Activated T-helper 1 cell treated with anti-CD3 and anti-CD28 coated beads, Interleukin-12 subunit alpha, Interleukin-12 subunit beta, Interleukin-2, Interleukin-4 antibody, amounts not matched to agents 30 ng/mL and 10 ng/mL and 1 ng/mL, durations not matched to agents 14 hours and 24 hours and 36 hours (primary cell): ENCODE measurements at places on chromosomes 16 and 17.

- peaks cover 13% of the 10 kb centered on the region for H3K36me3 ChIP-seq
- peaks cover 70% of the 10 kb centered on the region for H3K4me1 ChIP-seq
- no peaks in the 10 kb centered on the region for H3K27me3 ChIP-seq
These were observed 234.5 kb downstream of the SEC14L1 start for GRCh38 chr17:77375108-77375916.

- no peak for DNase-seq
- H3K36me3 ChIP-seq: peaks cover 4% of the 10 kb centered on the region
These were observed 22.1 kb upstream of the ADGRG1 start for GRCh38 chr16:57606147-57606846.

DNA sequence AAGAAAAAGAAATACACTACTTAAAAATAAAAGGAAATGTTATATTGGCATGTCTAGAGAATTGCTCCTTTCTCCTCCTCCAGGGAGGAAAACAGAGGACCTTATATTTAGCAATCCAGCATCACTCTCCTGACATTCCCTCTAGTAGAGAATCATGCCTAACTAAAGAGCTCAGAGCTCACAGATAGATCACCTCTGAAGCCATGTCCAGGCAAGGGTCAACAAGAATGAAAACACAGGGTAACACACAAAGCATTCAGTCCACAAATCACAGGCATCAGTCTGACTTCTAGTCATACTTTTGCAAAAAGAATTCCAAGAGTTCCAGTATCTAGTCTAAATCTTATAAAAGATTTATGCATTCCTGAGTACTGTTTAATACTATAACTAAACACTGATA lies 4.4 kb upstream of the HASPIN start:
- DNase-seq: no peak
- H3K27me3 ChIP-seq: no peaks in the 10 kb centered on the region
- H3K27ac ChIP-seq: peak overlapping the region; percentile 40
- H3K4me3 ChIP-seq: peak overlapping the region; percentile 67

GRCh38 chr17:78891406-78892061 lies 11.5 kb downstream of the CEP295NL start:
- DNase-seq: no peak
- H3K27me3 ChIP-seq: peaks cover 14% of the 10 kb centered on the region
- H3K36me3 ChIP-seq: no peaks in the 10 kb centered on the region
- peak overlapping the region; percentile 69 for H3K27ac ChIP-seq
- H3K4me1 ChIP-seq: peaks cover 29% of the 10 kb centered on the region

DNA sequence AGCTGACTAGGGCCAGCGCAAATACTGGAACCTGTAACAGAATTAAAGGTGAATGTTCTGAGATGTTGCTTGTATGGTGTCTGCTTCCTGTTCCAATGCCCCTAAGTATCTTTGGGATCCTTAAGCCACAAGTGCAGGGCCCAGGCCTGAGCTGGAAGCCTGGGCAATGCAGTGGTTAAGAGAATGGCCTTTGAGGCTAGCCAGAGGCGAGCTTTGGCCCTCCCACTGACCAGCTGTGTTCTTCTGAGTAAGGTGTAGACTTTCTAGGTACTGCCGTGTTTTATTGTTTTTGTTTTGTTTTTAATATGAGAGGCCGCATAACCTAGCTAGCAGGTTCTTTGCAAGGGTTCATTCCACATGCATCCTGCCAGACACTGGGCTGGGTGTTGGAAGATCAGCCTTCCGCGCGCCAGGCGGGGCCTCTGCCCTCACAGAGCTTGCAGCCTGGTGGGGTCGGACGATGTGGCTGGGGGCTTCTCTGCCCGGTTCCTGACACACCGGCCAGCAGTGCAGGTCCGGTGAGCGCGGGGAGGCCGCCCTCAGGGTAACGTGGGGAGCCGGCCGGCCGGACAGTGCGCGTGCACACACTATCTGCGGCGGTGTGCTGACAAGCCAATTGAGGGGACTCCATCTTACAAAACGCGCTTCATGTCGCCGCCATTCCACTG lies 551 bp upstream of the MLX start:
- peaks cover 29% of the 10 kb centered on the region for H3K36me3 ChIP-seq
- peak overlapping the region; percentile 87 for H3K27ac ChIP-seq
- DNase-seq: no peak
- peaks cover 42% of the 10 kb centered on the region for H3K4me1 ChIP-seq

DNA sequence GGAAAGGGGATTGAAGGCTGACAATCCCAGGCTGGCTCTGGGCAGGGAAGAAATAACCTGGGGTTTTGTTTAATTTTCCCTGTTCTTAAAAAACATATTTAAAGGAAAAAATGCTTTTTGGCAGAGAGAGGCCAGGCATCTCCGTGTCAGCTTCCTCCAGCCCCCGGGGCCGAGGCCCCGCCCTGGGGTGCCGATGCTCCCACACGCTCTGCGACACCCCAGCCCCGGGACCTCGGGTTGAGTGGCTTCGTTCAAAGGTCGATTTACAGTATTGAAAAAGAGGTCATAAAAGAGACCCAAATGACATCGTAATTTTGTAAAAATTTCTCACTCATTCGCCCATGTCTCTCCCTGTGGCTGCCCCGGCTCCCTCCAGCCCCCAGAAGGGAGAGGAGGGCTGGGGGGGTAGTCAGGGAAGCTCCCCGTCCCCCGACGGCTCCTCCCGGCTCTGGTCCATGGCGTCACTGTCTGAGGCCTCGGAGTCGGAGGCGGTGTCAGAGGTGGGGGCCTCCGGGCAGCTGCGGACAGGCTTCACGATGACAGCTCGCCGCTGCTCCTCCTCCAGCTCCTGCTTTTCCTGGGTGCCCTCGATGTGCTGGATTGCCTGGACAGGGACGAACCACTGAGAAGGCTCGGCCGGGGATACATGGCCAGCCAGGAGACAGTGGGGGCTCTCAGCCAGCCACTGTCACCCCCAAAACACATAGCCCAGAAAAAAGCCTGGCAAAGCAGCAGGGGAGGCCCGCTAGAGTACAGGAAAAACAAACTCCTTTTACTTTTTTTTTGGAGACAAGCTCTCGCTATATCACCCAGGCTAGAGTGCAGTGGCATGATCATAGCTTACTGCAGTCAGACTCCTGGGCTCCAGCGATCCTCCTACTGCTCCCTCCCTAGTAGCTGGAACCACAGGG lies 14.9 kb downstream of the TFAP4 start:
- H3K27ac ChIP-seq: no peak overlapping the region
- no peaks in the 10 kb centered on the region for H3K27me3 ChIP-seq
- H3K4me1 ChIP-seq: peaks cover 4% of the 10 kb centered on the region

DNA sequence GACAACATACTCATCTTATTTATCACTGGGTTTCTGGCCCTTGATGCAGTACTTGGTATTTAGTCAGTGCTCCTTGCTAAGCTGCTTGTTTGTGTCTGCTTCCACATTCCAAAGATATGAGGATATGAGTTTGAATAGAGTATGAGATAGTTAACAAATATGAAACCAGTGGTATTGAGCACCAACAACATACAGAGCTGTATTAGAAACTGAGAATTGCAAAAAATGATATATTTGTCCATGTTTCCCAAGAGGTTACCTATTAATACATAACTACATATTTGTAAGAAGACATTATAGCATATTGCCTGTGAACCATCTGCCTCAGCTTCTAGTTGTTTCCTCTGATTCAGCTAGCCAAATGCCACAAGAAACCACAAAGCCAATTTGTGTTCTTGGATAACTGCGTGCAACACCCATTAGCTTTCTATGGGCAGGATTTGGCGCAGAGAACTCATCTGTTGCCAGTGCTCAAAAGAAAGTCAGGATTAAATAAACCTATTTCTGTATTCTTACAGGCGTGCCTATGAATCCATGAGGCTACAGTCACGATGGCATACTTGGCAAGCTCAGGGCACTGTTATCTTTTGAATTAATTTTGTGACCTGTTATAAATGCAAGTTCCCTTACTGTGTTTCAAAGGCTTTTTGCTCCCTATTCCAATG lies 194.4 kb downstream of the MAP2K6 start:
- H3K27ac ChIP-seq: no peak overlapping the region
- H3K27me3 ChIP-seq: peaks cover 4% of the 10 kb centered on the region
- peaks cover 30% of the 10 kb centered on the region for H3K4me1 ChIP-seq
- peaks cover 5% of the 10 kb centered on the region for H3K36me3 ChIP-seq
- no peak overlapping the region for H3K4me3 ChIP-seq

- peaks cover 3% of the 10 kb centered on the region for H3K27me3 ChIP-seq
- no peaks in the 10 kb centered on the region for H3K36me3 ChIP-seq
- peaks cover 30% of the 10 kb centered on the region for H3K4me1 ChIP-seq
- DNase-seq: no peak
- H3K4me3 ChIP-seq: no peak overlapping the region
These were observed 29.9 kb downstream of the ABCC12 start for GRCh38 chr16:48125888-48126287.

DNA sequence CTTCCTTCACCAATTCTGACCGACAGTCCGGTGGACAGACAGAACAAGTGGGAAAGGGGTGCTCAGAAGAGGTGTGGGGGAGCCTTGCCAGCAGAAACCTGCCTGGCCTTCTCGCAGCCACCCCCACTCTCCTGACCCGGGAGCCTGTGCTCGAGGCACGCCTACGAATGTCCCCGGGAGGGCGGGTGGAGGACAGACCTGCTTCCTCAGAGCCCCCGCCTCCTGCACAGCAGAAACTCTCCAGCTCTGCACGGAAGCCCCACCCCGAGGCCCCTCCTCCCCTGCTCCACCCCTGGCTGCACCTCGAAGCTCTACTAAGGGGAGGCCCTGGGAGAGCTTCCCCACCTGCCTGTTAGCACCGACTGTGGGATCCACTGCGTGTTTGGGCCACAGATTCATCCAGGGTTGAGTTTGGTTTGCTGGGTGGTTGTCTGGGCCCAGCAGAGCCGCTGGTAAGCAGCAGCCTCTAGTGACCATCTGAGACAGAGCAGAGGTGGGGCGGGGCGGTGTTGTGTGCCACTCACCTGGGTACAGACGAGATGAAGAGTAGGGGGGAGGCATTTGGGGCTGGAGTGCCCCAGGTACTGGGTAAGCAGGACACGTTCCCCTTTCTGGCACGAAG lies 6.2 kb downstream of the TAF1C start:
- peaks cover 7% of the 10 kb centered on the region for H3K4me1 ChIP-seq
- no peak overlapping the region for H3K4me3 ChIP-seq
- no peak overlapping the region for H3K27ac ChIP-seq
- DNase-seq: no peak

DNA sequence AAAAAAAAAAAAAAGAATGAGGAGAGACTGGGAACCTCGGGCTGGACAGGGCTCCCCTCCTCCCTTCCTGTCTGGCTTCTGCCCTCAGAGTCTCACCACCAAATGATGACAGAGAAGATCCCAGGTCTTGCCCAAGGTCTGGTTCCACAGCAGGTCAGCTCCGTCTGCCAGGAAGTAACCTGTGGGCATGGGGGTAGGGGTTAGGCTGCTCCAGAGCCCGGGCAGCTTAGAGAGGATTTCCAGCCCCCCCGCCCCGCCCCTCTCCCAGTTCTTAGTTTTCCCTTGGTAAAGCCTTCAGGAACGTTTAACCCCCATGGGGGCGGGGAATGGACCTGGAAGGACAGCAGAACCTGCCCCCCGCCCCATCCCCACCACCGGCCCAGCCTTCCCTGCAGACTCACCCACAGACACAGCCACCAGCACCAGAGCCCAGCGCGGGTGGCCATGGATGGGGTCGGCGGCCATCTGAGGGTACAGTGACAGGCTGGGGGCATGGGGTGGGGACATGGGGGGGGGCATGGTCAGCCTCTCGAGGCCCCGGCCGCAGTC lies 700 bp downstream of the TLCD2 start:
- no peak for DNase-seq
- H3K4me1 ChIP-seq: peaks cover 9% of the 10 kb centered on the region
- peak overlapping the region; percentile 53 for H3K4me3 ChIP-seq
- no peak overlapping the region for H3K27ac ChIP-seq

- H3K36me3 ChIP-seq: peaks cover 5% of the 10 kb centered on the region
- no peak for DNase-seq
- peak overlapping the region; percentile 44 for H3K27ac ChIP-seq
- H3K27me3 ChIP-seq: no peaks in the 10 kb centered on the region
These were observed 89.6 kb downstream of the CDC27 start for GRCh38 chr17:47099451-47099986.

GRCh38 chr17:65194670-65195334 lies 57.6 kb downstream of the RGS9 start:
- no peak overlapping the region for H3K4me3 ChIP-seq
- no peak for DNase-seq
- no peaks in the 10 kb centered on the region for H3K36me3 ChIP-seq
- peaks cover 37% of the 10 kb centered on the region for H3K4me1 ChIP-seq
- H3K27me3 ChIP-seq: no peaks in the 10 kb centered on the region
- H3K27ac ChIP-seq: no peak overlapping the region

DNA sequence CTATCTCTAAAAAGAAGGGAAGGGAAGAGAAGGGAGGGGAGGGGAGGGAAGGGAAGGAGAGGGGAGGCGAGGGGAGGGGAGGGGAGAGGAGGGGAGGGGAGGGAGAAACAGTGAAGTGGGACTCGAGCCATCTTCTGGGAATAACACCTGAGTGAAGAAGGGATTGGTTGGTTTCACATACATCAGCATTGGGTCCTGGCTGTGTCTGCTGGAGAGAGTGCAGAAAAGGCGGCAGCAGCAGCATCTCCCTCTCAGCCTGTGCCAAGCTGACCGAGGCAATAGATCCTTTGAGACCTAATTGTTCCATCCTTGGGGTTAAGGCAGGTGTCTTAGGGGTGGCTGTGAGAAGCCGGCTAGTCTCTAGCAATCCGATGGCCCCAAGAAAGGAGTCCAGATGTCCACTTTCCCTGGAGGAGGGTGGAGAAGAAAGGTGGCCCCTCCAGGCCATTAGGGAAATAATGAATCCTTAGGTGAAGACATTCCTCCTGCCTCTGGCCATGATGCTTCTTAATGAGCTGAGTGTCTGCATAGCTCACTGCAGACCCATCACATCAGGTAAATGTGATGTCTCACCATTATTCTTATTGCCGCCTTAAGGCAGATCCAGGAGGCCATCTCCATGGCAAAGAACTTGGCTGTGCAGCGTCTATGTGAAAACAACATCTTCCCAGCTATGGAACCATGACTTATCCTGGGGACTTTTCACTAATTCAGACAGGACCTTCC lies 71.6 kb downstream of the WIPI1 start:
- H3K4me3 ChIP-seq: no peak overlapping the region
- H3K36me3 ChIP-seq: peaks cover 4% of the 10 kb centered on the region
- peaks cover 35% of the 10 kb centered on the region for H3K4me1 ChIP-seq
- H3K27me3 ChIP-seq: peaks cover 8% of the 10 kb centered on the region
- DNase-seq: no peak
- H3K27ac ChIP-seq: no peak overlapping the region

- H3K4me1 ChIP-seq: peaks cover 33% of the 10 kb centered on the region
- H3K27ac ChIP-seq: no peak overlapping the region
- no peaks in the 10 kb centered on the region for H3K27me3 ChIP-seq
These were observed 3.3 kb downstream of the ITGA3 start for GRCh38 chr17:50059256-50059655.
